ENCODE measurements at places on chromosomes 5 and 9.
A peak's percentile ranks its signal among the peaks of the same experiment; 100 is the strongest.

DNA sequence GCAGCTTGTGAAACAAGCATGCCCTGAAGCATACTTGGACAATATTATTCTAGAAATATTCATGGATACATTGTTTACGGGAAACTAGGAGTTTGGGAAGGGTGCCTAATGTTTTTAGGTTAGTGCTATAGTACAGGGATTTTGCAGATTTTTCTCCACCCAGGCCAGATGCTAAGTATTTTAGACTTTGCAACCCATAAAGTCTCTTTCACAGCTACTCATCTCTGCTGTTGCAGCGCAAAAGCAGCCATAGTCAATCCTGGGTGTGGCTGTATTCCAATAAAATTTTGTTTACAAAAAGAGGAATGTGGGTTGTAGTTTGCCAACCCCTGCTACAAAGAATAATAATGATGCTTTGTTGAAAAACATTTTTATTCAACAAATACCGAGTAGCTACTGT, 106.2 kb downstream of the CEMIP2 start:
- DNase-seq: no peak

- no peak for DNase-seq
These were observed 31.6 kb downstream of the CSNK1A1 start for GRCh38 chr5:149519601-149520000.

DNA sequence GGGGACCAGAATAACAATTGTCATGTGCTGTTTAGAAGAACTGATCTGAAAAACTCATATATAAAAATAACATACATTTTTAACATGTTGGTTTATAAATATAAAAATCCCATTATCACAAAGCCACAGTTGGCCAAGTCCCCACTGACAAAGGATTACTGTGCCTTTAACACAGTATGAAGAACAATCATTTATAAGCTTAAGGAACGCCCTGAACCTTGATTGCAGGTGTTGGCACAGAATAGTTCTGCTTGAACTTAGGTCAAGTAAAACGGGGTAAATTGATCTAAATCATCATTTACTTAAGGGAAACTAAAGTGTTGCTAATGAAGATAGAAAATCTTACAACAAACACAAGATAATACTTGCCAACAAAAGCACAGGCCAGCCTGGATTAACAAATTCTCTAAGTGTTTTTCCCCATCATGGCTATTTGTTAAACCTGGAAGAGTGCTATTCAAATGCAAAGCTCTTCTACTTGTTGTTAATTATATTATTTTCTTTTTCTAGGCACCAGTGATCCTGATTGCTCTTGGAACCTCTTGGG, 46.1 kb downstream of the ASTN2 start:
- no peak for DNase-seq

DNA sequence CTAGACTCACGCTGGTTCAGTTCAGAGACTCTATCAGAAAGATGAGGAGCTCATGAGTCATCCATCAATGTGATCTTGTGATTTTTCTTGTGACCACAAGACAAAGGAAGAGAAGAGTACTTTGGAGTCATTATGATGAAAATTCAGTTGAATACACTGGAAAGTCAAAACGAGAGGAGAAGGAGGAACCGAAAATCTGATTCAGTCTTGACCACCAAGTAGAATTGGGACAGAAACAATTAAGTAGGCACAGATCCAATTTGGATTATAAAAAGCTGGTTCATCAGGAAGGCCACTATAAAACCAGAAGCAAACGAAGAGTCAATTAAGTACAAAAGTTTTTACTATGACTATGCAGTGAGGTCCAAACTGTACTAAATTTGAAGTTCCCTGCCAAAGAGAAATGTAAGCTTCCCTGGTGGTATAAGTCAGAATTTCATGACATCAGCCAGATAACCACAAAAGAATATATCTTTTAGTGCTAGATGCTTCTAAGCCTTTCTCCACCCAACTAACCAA, 90.9 kb downstream of the THBS4 start:
- peak; percentile 21 for DNase-seq

DNA sequence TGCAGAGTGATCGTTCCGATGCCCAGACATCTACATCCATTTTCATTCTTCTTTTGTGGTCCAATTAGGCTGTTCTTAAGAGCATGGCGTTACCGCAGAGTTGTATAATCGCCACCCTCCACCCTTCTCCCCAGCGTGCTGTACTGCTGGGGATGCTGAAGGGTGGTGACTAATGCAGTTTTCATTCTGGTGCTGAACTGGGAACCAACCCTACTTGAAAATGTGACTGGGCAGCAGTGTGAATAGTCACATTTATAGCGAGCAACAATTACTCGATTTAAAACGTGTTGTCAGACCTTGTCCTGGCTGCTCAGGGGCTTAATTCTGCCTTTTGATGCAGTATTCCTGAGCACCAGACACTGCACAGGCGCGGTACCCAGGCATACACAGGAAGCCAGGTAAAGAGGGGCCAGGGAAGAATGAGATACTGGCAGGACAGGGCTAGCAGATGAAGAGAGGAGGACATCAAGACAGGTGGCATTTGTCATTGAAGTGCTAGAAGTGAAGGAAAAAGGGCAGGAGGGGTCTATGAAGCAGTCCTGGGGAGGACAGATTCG, 719 bp upstream of the ISCA1 start:
- DNase-seq: no peak

DNA sequence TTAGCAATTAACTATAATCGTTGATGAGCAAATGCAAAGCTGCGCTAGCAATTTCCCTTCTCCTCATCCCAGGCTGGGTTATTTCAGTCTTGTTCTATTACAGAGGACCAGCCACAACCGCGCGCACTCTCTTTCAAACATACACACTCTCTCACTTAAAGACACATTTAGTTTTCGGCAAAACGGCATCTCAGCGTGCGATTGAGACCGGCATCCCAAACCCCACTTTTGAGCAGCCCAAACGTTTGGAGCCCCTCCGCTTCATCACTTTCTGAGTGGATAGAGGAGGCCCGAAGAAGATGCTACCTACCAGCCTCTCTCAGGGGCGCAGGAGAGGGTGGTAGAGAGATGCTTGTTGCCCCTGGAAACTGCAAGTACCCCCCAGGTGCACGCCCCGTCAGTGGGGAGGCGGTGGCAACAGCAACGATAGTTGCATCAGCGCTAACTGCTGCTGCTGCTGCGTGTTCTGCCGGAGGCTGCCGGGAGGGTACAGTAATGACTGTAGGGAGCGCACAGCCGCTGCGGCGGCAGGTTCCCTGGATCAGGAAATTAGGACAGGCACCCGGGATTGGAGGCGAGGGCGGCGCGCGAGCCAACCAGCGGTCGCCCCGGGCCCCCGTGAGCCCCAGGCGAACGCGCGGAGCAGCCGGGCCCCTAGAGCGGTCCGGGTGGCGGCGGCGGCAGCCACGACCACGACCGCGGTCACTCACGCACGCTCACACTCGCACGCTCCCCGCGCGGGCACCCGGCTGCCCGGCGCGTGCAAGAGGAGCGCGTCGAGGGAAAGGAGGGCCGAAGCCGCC, 467 bp upstream of the VLDLR start:
- DNase-seq: peak; percentile 30

DNA sequence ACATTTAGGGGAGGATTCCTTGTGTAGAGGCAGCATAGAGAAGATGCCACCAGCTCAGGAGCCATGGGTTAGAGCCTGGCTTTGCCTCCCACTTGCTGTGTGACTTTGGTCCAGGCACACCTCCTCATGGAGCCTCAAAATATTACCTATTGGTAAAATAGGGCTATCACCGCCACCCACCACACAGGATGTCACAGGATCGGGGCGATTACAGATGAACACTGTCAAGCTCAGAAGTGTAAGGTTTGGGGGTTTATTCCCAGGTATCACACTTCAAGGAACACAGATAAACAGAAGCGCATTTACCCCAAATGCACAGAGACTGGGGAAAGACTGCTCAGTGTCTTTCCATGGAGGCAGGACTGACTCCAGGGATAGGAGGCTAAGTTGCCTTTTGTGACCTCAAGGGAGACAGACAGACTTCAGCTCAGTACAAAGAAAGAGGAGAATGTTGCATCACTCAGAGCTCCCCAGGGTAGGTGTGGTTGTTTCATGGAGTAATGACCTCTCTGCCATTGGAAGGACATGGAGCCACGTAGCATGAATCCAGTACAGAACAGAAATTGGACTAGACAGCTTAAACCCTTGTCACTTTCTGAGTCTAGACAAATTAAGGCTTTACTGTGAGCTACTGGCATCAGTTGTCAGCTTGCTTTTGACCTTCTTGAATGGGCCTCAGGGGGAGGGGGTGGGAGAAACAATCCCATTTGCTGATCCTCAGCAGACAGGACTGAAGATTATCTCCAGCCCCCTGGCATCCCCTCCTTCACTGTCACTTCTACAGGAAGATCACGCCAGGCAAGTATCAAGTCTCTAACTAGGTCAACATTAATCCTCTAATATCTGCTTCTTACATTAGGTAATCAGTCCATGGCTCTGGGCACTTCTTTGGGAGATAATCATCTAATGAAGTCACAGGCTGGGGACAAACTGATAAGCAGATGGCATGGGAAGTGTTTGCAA, 6.5 kb downstream of the TRAF1 start:
- peak; percentile 57 for DNase-seq

DNA sequence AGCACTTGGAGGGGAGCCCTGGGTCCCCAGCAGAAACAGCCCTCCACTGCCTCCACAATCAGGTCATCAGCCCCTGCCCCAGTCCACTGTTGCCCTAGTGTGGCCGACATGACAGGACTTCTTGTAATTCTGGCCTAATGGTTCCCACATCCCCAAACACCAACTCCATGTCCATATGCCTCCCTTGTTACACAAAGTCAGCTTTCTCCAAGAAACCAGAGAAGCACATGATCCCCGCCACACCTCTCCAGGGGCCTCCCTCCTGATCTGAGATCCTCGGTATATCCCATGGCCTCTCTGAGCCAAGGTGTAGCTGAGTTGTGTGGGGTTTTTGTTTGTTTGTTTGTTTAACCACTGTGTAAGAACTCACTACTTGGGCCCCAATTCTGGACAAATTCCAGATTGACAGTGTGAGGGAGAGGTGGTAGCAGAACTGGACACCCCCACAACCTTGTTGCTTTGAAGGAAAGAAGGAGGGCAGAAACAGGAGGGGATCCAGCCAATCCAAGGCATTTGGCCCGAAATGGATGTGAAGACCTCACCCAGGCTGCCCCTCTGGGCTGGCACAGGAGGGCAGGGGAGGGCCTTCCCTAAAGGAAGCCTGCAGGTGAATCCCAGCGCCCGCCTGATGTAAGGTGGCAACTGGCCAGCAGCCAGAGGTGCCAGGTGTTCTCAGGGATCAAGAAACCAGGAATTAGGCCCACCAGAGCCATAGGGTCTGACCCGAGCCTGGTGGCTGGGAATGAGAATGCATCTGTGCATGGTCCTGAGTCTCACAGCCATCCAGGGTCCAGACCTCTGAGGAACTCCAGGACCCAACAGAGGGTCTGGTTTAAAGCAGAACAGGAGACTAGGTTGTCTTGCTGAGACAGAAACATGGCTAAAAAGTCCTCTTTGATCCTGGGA, 13.4 kb downstream of the IRF1 start:
- peak; percentile 46 for DNase-seq

DNA sequence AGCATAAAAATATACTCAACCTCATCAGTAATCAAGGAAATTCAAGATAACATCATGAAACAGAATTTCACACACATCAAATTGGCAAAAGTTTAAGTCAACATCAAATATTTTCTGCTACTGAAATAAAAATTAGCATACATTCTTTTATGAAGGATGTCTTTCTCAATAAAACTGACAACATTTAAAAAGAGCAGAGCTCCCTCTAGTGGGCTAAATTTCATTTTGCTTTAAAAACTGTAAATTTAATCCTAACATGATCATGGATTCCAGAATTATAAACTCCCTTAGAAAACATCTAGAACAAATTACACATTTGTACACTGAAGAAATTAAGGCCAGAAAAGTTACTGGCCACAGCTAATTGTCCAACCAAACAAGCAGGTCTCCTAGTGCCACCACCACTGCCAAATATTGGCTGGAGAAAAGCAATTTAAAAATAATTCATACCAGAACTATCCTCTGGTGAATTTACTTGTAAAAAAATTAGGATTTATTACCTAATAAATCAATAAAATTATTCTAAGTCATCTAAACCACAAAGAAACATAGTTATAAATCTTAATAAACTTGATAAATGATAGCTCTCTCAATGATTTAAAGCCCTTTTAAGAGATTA, 31.2 kb downstream of the DEPDC1B start:
- peak; percentile 55 for DNase-seq

DNA sequence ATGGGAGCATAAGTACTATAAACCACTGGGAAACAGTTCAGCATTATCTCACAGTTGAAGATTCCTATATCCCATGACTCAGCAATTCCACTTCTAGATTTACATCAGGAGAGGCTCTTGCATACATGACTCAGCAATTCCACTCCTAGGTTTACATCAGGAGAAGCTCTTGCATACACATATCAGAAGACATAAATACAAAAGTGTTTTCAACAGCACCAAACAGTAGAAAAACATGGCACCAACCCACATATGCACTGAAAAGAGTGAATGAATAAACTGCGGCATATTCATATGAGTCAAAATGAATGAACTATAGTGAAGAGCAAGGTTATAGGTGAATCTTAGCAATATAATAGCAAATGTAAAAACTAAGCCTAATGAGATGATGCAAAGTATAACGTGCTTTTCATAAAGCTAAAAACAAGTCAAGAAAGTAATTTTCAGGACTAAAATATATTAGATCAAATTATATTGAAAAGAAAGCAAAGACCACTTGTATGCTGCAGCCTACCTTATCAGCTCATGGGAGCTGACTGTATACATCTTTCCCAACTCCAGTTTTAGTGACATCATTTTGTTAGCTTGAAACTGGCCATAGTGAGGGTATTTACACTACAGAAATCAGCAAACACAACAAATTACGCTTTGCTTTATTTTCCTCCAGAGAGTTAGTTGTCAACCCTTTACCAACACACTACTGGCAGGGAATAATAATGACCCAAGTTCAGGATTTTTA, 95.8 kb downstream of the ANKRD18B start:
- no peak for DNase-seq

- no peak for DNase-seq
These were observed 204.9 kb upstream of the NREP start for GRCh38 chr5:111961862-111962261.

- DNase-seq: peak; percentile 24
These were observed 757 bp downstream of the CDC26 start for GRCh38 chr9:113274474-113275156.

- no peak for DNase-seq
These were observed 5.7 kb downstream of the NDST1 start for GRCh38 chr5:150513375-150514309.

Measured in CD4-positive, alpha-beta T cell treated with Interferon alpha-2 for 1 hour (primary cell).